ENCODE measurements at places on chromosomes 4 and X.

DNA sequence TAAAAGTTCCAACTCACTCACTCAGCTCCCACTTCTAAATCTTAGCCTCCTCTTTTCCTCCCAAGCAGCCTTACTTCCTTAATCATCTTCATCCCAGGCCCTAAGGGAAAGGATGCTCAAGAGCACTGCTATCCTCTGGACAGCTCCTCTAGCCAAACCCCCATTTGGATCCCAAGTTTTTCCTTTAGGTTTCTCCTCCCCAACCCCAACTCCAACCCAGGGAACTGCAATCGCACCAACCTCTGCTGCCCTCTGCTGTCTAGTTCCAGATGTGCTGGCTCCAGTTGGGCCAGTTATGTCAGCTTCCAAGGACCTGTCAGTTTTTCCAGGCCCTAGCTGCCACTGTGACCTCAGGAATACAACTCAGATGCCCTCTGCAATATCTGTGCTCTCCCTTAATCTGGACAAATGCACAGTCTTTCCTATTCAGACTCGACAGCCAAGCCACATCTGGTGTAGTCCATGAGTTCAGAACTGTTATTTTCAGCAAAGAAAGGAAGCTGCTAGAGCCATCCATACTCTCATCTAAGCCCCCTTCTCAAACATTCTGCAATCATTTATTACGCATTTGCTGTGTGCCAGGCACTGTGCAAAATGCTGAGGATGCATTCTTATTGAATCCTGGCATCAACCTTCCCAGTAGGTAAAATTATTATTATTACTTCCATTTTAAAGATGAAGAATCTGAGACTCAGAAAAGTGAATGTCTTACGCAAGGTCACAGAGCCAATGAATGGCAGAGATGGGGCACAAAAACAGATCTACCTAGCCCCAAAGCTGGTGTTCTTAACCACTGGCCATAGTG, 12.3 kb upstream of the XPNPEP2 start:
- peak; percentile 2 for DNase-seq

GRCh38 chr4:179521952-179522351, 2079.7 kb upstream of the AGA start:
- no peak for DNase-seq

DNA sequence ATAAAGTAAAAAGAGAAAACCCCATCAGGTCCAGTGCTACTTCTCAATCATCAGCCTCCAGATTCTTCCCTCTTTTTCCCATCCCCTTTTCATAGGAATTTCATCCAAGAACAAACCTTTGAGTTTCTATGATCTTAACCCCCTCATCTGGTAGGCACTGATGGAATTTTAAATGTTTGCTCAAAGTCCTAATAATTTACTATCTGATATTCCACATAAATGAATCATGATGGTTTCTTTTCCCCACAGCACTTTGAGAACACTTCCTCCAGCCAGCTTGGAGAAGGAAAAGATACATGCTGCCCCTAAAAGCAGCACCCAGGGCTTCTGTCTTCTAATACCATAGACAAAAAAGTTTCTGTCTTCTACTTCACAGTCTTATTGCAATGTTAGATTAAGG, 19.4 kb upstream of the KLHL8 start:
- no peak for DNase-seq

- no peak for DNase-seq
These were observed 18.0 kb upstream of the FAM47E start for GRCh38 chr4:76233529-76233928.

DNA sequence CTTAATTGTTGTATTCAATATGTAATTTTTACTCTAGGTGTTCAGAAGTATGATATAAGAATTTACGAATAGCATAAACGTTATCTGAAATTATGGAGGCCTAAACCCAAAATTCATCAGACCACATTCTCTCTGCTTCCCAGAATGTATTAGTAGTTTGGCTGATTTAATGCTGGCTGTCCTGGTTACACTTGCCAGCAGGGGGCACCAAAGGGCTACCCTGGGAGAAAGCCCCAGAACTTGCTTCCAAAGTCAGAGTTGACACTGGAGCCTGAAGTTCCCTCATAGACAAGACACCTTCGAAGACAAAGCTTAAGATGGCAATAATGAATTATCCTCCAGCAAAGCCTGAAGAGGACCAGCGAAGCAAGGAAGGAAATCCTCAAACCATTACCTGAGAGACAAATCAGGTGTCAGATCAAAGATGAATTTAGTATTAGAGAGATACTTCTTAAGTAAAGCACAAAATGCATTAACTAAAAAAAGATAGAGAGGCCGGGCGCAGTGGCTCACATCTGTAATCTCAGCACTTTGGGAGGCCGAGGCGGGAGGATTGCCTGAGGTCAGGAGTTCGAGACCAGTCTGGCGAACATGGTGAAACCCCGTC, 11.3 kb upstream of the ANOS1 start:
- no peak for DNase-seq

GRCh38 chr4:89751416-89751815, 85.5 kb downstream of the SNCA start:
- DNase-seq = no peak

DNA sequence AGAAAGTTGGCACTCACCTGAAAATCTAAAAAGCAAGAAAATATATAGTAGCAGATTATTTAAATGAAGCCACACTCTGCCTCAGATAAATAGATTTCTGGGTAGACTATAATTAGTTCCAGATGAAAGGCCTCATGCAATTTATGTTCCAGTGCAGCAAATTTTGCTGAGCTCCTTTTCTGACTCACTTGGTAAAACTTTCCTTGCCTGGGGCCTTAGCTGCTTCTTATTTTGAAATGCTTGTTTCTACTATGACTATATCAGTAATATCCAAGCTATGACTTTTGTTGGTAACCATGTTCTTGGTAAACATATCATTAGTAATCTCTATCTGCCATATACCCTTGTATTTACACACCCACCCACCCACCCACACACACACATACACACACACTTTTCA, 961.8 kb downstream of the SH3BGRL start:
- DNase-seq = no peak

- DNase-seq = no peak
These were observed 92.3 kb upstream of the SLC7A11 start for GRCh38 chr4:138334346-138335016.

DNA sequence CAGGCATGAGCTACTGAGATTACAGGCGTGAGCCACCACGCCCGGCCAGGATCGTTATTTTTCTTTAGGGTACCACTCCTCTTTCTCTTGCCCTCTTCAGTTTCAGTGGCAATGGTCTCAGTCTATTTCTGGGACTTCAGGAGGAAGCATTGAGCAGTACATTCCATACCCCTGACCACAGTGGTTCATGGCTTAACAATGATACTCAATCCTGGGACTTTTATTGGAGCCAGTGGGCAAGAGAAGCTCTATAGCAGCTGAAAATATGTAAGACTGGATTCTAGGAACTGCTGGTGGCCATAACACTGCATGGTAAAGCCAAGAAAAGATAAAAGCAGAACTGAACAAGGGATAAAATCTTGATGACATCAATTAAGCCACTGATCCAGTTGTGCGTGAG, 5.8 kb upstream of the CCNA2 start:
- no peak for DNase-seq

- DNase-seq = no peak
These were observed 20.1 kb upstream of the IL3RA start for GRCh38 chrX:1316527-1316926.

DNA sequence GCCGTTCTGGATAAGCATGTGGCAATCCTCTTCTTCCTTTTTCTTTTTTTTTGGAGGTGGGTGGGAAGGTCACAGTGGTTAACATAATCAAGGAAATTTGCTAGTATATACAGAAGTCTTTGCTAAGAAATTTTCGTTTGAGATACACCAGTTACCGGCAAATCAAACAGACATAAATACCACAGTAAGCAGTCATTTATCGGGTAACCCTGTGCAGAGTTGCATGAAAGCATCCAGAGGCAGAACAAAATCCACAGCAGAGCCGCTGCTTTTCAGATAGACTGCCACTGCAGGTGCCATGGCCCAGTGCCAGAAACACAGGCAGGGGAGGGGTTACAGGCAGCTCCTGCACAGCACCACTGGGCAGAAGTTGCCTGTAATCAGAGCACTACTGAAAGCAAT, 179.1 kb upstream of the MAB21L2 start:
- peak; percentile 35 for DNase-seq

- DNase-seq = no peak
These were observed 18.4 kb downstream of the HMX1 start for GRCh38 chr4:8853249-8853648.

DNA sequence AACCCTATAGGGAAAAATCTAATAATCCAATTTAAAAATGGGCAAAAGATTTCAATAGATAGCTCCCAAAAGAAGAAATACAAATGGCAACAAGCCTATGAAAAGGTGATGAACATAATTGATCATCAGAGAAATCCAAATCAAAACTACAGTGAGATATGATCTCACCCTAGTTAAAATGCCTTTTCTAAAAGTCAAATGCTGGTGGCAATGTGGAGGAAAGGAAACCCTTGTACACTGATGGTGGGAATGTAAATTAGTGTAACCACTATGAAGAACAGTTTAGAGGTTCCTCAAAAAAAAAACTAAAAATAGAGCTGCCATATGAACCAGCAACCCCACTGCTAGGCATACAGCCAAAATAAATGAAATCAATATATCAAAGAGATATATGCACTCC, 44.5 kb downstream of the STPG2 start:
- no peak for DNase-seq

- no peak for DNase-seq
These were observed 9.5 kb upstream of the STIM2 start for GRCh38 chr4:26851129-26851528.

DNA sequence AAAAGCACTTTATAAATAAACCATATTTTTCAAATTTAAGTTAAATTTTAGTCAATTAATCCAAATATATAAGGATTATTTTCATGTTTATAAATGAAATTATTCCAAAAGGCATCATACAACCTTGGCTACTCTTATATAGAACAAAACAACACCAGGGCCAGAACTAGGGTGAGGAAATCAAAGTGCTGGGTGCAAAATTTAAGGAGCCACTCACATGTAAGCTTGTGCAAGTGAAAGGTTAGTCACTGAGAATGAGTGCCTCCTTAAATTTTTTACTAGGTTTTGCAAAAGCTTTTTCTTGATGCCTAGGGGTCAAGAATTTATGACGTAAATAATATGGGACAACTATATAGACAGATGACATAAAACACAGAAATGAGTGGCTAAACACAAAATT, 83.4 kb upstream of the COX18 start:
- no peak for DNase-seq

GRCh38 chr4:163495900-163496299, 1.4 kb downstream of the TMA16 start:
- no peak for DNase-seq

GRCh38 chrX:119008110-119008744, 33.8 kb downstream of the LONRF3 start:
- no peak for DNase-seq

- DNase-seq = no peak
These were observed 45.9 kb downstream of the TSC22D3 start for GRCh38 chrX:107729558-107730297.

- DNase-seq = no peak
These were observed 342 bp downstream of the EOLA2 start for GRCh38 chrX:149937871-149938426.

GRCh38 chrX:32592786-32593185, 618.6 kb downstream of the DMD start:
- DNase-seq = no peak

GRCh38 chrX:125507119-125507518, 187.4 kb downstream of the TEX13C start:
- no peak for DNase-seq

DNA sequence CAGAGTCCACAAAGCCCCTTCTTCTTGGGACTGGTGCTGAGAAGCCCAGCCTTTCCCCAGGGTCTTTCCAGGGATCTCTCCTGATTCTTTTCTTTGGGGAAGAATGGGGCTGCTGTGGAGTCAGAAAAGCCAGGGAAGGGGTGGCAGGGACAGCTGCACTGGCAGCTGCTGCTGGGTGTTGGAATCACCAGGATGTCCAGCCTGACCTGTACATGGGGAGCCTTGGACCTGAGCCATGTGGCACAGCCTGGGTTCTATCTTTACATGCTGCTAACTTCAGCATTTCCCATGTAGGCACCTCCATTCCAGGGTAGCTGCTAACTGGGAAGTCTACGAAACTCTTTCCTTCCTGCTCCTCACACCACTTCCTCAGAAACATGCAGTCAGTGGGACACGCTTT, 36.0 kb downstream of the MED28 start:
- no peak for DNase-seq

DNA sequence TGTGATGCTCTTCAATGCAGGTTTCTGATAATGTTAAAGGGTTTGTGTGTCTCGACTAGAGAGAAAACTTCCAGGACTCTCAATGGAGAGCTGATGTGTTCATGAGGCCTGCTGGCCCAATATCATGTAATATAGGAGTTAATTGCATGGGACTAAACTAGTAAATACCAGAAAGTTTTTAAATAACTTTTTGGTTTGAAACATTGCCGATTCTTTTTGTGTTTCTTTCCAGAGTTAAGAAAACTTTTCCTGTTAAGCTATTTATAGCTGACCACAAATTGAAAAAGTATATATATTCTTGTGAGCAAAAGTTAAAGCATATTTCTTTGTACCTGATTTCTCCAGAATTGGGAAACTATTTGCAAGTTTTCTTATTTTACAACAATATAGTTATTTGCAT, 49.7 kb downstream of the FAM9B start:
- DNase-seq = no peak

GRCh38 chr4:6987588-6987961, 55.6 kb upstream of the TADA2B start:
- no peak for DNase-seq

- DNase-seq = no peak
These were observed 298.4 kb upstream of the MAOA start for GRCh38 chrX:43357741-43358140.

DNA sequence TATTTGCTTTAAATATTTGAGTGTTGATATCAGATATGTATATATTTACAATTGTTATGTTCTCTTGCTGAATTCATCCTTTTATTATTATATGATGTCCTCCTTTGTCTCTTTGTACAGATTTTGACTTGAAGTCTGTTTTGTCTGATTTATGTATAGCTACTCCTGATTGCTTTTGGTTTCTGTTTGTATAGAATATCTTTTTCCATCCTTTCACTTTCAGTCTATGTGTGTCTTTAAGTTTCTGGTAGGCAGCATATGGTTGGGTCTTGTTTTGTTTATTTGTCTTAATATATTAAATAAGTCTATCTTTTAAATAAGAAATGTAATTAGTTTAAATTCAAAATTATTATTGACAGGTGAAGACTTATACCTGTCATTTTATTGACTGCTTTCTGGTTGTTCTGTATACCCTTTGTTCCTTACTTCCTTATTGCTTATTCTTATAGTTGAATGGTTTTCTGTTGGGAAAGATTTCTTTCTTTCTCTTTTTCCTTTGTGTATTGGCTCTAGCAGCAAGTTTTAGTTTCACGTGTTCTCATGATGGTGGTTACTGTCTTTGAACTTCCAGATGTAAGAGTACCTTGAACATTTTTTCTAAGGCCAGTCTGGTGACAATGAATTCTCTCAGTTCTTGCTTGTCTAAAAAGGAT, 31.1 kb downstream of the RAB28 start:
- no peak for DNase-seq

DNA sequence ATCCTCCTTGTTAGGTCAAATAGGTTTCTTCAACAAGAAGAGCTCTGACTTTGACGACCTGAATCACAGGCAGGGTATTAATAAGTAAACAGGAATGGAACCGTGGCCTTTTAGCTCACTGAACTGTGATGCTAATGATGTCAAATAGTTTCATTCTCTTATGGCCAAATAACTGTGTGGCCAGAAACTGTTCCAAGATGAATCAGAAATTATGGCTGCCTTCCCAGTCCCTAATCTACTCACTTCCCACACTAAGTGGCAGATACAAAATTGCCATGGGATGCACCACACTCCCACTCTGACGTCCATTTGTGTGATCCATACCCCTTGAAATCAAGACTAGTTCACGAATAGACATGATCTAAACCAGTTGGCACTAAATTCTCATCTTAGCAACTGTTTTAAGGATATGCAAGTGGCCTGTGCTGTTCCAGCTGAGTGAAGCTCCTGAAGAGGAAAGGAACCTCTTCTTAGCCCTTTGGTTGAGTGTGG, 455.4 kb downstream of the IL15 start:
- no peak for DNase-seq

Measured in NCI-H1436 treated with DMSO at 0.1 percent for 48 hours (cell line).